ENCODE measurements at places on chromosomes 16 and 17. TPM values are rescaled to one million over a fixed set of nuclear protein-coding genes. Genes with fewer than 3 reads are reported as not detected.

- DNase-seq: no peak
Measured at GRCh38 chr17:6374761-6375312, 60.1 kb downstream of the AIPL1 start.

GRCh38 chr17:14353861-14354474, 53.1 kb downstream of the HS3ST3B1 start:
- DNase-seq: no peak

DNA sequence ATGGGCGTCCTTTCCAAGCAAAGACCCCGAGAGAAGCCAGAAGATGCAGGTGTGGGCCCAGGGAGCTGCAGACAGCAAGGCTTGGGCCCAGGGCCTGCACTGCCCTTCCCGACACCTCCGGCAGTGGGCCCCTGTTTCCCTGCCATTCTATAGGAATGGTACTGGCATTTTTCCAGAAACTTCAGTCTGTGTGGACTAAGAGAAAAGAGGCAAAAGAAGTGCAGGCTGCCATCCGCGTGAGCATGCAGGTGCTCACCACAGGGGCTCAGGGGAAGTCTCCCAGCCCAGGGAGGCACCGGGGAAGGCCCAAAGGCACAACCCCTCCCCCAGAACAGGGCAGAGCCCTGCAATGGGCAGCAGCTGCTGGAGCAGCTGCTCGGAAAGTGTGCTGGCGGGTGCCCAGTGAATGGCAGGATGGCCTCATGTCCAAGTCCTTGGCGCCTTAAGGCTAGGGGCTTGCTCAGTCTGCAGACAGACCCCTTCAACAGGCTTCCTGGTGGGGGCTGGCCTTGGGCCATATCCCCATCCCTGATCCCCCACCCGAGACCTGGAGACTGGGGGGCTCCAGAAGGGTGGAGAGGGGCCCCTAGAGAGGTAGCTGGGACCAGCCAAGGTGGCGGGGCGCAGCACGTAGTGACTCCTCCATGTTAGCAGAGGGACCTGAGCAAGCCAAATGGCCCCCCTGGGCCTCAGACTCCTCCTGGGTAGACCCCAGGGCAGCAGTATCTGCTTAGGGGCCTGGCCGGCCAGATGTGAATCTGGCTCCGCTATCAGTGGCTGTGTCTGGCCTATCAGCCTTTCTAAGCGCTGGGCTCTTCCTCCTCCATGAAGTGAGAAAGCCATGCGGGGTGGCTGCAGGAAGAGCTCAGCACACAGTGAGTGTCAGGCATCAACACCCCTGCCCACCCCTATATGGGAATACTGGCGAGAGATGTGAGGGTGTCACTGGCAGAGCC, 6.7 kb upstream of the TPPP3 start:
- DNase-seq: no peak

The ZFP1 gene
- 17.4 TPM for total RNA-seq

DNA sequence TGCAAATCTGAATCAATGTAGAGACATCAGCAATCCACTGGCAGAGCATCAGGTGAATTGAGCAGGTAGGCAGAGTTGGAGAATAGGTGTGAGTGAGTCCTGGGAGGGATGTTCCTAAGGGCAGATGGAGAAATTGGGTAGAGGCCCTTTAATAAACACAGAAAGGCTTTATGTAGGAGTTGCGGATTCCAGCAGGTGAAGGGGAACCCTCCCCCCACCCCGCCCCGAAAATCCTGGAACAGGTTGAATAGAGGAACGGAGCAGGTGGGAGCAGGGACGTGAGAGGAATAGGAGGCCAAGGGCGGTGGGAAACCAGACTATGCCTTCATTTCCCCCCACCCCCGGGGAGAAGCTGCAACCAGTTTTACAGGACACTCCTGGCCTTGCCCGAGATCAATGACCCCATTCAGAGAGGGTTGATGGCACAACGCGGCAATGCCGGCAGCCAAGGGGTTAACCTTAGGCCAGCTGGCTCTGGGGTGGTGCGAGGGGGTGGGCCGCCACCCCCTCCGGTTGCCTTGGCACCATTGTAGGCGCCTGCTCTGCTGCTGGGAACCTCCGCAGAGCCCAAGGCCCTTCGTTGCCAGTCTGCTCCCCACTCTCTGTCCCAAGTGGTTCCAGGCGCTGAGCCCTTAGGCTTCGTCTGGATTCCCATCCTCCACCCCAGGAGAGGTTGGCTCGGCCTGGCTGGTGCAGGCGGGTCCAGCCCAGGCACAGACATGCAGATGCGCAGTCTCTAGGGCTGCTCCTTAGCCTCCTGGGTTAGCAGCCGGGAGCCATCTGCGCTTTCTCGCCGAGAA, 814 bp upstream of the RUNDC3A start:
- no peak for DNase-seq
